ENCODE measurements at places on chromosomes 4 and X.

- no peak for DNase-seq
Measured at GRCh38 chrX:40100141-40100536, 2.4 kb upstream of the BCOR start.

DNA sequence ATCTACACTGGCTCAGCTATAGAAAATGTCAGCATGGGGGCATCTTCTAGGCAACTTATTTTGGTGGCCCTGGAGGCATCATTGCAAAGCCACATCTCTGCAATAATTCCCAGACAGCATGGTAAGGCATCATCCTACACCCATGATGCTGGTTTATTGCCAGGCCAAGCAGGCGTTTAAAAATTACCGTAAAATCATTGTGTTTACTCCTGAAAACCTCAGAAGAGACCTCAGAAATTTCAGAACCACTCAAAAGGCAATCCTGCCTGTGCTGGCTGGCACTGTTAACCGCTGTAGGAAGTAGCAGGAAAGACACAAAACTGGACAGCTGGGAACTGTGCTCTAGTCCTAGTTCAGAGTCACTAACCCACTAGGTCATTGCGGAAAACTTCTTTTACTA lies 63.2 kb downstream of the MID1 start:
- DNase-seq = no peak

GRCh38 chrX:9151772-9152307 lies 117.9 kb upstream of the FAM9B start:
- no peak for DNase-seq

DNA sequence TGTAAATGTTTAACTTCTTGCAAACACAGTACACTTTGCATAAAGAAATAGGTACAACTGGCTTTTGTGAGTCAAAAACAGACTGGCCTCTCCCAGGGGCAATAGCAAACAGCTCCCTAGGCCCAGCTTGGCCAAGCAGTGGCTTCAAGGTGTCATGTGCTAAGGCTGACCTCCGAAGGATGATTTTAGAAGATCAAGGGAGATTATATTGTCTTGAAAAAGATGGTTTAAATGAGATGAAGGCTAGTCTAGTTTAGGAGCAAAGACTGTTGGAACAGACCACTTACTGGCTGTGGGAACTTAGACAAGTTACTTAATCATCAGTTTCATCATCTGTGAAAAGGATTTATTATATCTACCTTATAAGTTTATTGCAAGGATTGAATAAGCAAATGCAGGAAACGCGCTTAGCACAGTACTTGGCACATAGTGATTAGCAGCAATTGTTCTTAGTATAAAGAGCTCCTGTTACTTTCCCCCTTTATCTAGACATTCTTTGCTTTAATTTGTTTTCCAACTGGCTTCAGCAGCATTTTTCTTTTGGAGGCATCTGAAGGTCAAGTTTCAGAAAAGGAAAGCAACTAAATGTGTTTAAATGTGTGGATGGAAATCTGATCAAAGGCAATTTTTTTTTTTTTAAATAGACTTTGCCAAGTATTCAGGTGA lies 17.2 kb downstream of the ANXA3 start:
- DNase-seq = no peak

DNA sequence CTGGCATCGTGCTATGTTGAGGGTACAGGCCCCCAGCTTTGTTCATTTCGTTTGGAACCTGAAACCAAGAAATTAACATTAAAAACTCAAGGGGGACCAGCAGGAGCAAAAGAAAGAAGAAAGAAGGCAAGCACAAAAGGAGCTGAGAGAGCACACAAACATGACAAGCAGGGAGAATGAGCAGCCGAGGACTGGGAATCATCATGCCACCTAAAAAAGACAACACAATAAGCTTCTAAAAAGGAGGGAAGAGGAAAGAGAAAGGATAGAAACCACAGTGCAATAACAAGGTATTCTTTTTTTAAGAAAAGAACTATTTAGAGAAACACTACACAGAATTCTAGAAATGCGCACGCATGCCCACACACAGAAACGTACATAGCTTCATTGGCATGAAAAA lies 103.2 kb upstream of the FAM9B start:
- DNase-seq = no peak

GRCh38 chrX:65607070-65607742 lies 60.2 kb upstream of the MSN start:
- DNase-seq = no peak

DNA sequence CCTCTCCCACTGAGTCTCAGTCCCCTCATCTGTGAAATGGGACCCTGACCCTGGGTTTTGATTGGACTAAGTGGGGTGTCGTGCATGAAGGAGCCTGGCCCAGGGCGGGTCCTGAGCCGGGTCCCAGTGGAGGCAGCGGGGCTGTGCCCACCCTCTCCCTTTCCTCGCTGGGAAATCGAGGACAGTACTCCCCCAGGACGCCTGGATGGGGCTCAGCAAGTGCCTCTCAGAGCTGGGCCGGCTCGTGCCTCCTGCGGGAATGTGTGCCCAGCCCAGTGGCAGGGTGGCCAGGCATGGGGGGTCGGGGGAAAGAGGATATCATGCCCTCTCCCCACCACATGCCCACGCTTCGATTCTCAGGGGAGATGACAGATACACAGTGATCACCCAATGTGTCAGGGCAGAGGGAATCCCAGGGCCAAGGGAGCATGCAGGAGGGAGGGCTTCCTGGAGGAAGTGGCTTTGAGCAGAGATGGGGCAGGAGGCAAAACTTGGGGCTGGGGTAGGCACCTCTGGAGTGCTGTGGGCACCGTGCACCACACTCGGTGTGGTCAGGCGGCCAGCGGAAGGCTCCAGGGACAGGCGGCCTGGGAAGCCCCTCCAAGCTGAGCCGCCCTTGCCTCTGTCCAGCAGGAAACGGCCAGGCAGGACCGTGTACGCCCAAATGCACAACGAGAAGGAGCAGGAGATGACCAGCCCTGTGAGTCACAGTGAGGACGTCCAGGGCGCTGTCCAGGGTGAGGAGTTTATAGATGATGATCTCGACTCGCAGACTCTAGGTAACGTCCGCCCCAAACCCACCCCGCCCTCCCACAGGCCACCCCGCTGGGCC lies 203.0 kb downstream of the AFAP1 start:
- no peak for DNase-seq

- DNase-seq = no peak
Measured at GRCh38 chr4:101993842-101994775, 203.6 kb downstream of the BANK1 start.

- no peak for DNase-seq
Measured at GRCh38 chrX:68721546-68721945, 74.1 kb downstream of the STARD8 start.

- no peak for DNase-seq
Measured at GRCh38 chr4:158051401-158052235, 121.2 kb downstream of the GASK1B start.

- no peak for DNase-seq
Measured at GRCh38 chr4:69038582-69038981, 57.7 kb upstream of the UGT2B7 start.
